ENCODE measurements at places on chromosomes 5 and 9. TPM values are rescaled to one million over a fixed set of nuclear protein-coding genes. Genes with fewer than 3 reads are reported as not detected.

ZNF618 gene
- total RNA-seq: 22.0 TPM

C1QTNF2 gene
- total RNA-seq: 0.44 TPM

PHF24 gene
- 0.53 TPM for total RNA-seq

PCDHGA8 gene
- 2.1 TPM for total RNA-seq

NR2F1 gene
- 0.34 TPM for total RNA-seq

LCN9 gene
- total RNA-seq: 1.7 TPM

FGD3 gene
- total RNA-seq: 1.7 TPM

GRCh38 chr5:172458976-172459782, 4.9 kb upstream of the SH3PXD2B start:
- DNase-seq: no peak

GRCh38 chr9:133238851-133239532, 29.9 kb upstream of the OBP2B start:
- peak; percentile 93 for DNase-seq

GRCh38 chr9:22452415-22453010, 5.9 kb downstream of the DMRTA1 start:
- peak; percentile 39 for DNase-seq

DNA sequence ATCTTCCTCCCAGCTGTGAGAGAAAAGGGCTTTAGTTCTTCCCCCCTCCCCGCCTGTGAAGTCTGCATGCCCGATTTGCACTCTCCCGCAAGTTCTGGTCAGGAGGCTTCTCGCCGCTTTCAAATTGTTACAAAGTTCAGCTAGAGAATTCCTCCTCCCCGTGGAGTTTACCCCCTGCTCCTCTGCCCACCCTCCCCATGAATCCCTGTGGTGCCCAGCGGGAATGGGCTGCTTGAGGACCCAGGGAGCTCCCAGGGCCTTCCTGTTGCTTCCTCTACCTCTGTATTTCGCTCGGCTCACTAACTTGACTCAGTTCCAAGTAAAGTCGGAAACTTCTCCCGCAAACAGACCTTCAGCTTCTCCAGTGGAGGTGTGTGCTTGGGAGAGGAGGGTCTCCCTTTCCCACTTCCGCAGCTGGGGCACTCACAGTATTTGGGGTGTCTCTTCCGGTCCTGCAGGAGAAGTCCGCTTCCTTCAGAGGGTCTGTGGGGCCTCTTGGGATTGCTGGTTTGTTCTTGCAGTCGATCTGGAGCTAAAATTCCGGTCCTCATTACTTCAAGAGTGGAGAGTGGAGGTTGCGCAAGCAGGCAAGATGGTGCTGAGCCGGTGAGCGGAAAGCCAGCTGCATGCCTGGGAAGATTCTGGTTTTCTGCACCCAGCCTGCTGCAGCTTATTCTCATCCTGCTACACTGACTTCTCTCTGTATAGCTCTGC, 97.8 kb downstream of the ADAMTS12 start:
- no peak for DNase-seq

DNA sequence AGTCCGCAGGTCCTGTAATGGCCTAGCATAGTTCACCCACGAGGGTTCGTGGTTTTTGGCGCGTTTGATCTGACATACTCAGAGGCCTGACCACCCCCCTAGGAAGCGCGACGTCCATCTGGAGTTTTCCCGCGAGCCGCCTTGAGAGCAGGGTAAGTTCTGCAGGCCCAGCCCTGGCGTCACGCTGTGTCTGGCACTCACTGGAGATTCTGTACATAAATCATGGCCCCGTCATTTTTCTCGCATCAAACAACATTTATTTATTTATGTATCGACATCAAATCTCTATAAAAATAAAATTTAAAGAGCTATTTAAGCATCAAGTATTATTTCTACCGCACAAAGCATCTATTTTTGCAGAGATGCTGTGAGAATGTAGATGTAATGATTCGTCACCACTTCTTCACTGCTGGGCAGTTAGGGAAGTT, 437 bp upstream of the TRIM41 start:
- DNase-seq: no peak

DNA sequence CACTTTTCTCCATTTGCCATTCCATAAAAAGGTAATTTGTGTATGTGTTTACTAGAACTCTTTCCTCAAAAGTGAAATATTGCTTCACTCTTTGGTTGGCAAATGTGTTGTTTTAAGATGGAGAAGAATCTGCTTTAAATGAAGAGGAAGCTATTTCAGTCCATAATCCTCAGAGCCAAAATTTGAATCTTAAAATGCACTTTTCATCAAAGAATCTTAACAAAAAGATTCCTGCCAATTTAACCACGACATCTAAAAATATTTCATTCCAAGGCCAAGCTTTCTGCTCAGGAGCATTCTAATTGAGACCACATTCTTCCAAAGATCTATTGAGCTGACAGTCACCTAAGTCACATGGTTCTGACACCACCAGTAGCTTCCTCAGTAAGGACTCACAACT, 7.5 kb downstream of the GABRB2 start:
- no peak for DNase-seq

- DNase-seq: no peak
Measured at GRCh38 chr5:52892242-52892878, 96.8 kb upstream of the ITGA2 start.

- no peak for DNase-seq
Measured at GRCh38 chr5:103669615-103670014, 107.0 kb upstream of the NUDT12 start.

DNA sequence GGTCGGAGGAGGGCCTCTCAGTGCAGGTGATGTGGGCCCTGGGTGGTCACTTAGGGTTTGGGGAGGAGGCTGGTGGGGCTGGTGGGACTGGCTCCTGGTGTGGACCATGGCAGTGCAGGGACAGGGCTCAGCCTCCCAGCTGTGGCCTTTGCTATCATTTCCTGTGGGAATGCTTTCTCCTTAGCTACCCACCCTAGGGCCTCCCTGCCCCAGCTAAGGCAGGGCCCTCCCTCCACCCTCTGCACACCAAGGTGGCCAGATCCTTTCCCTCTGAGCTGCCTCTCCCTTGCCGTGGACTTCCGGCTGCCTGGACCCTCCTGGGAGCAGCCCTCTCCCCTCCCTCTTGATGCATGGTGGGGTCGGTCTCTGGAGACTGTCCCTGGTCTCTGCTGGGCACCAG, 22.7 kb upstream of the ARSI start:
- no peak for DNase-seq

- DNase-seq: no peak
Measured at GRCh38 chr9:123724211-123724796, 205.6 kb downstream of the DENND1A start.

- no peak for DNase-seq
Measured at GRCh38 chr9:116060631-116061030, 93.0 kb upstream of the PAPPA start.

GRCh38 chr9:134035041-134036039, 10.1 kb downstream of the BRD3OS start:
- DNase-seq: no peak

DNA sequence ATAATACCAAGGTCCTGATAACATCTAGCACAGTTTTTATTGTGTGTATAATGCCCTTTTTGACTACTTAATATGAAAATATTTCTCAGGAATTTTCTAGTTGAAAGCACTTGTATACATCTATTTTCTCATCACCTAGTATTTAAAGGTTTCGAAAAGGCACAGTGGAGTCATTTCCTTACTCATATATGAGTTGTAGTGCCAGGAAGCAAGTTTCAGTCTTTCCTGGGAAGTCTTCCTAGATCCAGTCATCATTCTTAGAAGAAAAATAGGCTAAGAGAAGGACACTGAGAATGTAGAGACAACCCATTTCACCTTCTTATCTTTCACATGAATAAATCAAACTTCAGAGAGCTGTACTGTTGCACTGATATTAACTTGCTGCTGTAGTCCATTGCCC, 70.2 kb downstream of the SLC25A46 start:
- DNase-seq: no peak

GRCh38 chr9:115988701-115989100, 164.9 kb upstream of the PAPPA start:
- DNase-seq: no peak

- DNase-seq: no peak
Measured at GRCh38 chr9:84478996-84479395, 138.4 kb upstream of the SLC28A3 start.
